ENCODE measurements at places on chromosomes 6 and 20.

GRCh38 chr6:140459209-140459608 lies 1084.8 kb upstream of the CITED2 start:
- no peak for DNase-seq

DNA sequence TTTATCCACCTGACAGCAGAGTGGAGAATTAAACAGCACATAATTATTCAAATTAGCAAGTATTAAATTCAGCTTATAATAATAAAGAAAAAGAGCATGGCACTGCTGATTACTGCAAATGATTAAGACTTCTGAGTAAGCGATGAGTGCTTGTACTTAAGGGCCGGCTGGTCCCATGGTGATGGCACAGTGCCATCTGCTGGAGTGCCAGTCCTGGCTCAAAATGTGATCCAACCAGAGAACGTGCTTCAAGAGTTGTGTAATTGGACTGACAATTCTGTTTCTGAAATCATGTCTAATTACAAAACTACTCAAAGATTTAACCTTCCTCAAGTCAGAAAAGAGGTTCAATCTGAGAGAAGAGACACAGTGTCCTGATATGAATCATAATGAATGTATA lies 181.6 kb upstream of the RGS17 start:
- DNase-seq: peak; percentile 45

DNA sequence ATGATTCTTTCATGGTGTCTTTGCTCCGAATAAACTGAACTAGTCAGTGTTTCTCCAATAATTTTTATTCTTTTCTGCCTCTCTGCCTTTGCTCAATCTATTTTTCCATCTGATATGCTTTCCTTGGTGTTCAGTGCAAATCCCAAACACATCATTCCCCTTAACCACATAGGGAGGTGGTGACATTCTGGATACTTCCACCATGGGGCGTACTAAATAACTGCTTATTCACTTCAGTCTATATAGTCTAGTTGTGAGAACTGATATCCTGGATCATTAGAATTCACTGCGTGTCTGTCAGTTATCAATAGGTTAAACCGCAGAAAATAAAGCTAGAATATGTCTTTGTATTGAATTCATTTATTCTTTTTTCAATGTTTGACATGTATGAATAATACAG lies 83.1 kb downstream of the KCNQ5 start:
- no peak for DNase-seq

DNA sequence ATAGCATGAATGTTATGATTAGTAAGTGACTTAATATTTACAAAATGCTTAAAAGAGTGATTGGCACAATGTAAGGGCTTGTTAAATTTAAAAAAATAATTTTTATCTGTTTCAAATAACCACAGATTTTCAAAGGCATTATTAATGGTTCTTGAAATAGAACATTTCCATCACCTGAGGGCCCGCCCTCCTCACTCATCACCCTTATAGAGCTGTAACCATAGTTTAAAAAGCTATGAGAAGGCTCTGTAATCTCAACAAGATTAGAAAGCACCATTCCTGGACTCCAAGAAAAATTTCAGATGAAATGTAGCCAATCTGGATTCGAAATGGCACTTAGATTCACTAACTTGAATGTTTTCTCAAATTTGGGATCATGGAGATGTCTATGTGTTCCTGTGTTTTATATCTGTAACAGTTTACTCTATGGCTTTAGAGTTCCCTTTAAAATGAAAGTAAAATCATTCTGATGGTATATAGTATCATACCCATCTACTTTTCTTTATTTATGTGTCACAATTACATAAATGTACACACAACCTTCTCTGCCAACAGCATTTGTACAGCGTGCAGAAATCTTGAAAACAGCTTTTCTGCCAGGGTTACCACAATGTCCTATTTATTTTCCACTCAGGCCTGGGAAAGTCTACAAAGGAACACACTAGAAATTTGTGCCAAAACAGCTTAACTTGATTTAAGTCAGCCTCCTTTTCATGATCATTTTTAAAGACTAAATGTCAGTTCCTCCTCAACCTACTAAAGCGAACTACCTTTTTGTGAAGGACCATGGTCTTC lies 207.7 kb downstream of the TBX18 start:
- DNase-seq: no peak

DNA sequence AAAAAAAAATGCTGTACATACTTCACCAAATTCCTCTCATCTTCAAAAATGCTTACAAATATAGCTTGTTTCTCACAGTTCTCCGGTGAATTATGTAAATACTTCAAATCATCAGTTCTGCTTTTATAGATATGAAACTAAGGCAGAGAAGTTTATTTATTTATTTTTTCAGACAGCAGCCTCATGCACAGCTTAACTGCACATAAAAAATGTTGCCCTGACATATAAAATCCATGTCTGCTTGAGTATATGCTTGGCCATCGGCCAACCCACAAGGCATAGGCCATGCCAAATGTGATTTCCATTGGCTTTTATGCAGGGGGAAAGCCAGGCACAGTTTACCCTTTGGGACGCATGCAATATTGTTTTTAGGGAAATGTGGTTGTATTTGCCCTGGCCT lies 57.3 kb upstream of the PHACTR2 start:
- peak; percentile 16 for DNase-seq

DNA sequence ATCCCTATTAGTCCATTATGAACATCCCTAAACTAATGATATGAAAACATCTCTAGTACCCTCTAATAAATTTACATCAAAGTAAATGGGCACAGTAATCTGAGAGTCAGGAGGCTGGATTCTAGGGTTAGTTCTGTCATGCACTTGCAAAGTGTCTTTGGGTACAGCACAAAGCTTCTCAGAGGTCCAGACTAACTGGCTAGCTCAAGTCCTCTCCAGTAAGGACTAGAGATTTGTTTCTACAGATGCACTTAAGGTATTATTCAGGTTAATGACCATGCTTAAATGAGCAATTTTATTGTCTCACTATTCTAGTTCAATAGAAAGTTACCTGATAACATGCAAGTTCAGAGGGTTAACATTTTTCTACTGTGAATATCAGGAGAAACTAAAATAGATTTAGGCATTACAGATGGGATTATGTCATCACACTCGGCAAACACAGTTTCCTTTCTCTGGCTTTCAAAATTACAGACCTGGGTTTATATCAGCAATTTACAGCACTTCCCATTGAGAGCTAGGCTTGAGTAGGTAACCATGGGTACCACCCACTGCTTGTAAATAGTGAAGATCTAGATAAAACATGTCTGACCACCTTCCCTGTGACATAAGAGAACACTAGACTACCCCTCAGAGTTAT lies 402.9 kb upstream of the RUNX2 start:
- no peak for DNase-seq

- no peak for DNase-seq
These were observed 40.3 kb upstream of the IL20RA start for GRCh38 chr6:137084865-137085617.

DNA sequence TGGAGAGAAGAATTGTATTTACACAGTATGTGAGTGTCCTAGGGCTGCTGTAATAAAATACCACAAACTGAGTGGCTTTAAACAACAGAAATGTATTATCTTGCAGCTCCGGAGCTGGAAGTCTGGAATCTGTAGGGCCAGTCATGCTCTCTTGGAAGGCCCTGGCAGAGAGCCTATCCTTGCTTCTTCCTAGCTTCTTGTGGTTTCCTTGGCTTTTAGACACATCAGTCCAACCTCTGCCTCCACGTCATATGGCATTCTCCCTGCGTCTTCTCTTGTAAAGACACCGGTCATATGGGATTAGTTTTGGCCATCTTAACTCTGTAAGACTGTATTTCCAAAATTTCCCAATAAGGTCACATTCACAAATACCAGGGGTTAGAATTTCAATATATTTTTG lies 10.8 kb downstream of the FNDC1 start:
- no peak for DNase-seq

DNA sequence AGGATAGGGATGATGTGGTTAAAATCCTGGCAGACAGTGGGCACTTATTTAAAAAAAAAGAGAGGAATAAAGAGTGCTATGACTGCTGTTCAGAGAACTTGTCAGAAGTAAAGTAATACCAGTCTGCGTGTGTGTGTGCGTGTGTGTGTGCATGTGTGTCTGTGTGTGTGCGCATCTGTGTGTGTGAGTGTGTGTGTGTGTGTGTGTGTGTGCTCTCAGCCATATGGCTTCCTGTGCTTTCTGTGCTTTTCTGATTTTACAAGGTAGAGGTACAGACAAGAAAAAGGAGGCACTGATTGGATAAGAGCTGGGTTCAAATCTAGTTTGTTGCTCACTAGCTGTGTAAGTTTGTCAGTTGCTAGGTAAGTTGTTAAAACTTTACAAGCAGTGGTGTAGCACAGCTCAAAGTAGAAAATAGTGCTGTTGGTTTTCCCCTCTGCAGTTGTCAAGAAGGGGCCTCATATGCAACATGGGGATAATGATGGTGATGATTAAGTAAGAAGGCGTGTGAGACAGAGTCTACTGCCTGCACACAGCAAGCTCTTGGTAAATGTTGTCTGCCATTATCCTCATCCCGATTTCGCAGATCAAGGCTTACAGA lies 155.3 kb upstream of the ZNF217 start:
- DNase-seq: no peak

- no peak for DNase-seq
These were observed 110.3 kb downstream of the TOX2 start for GRCh38 chr20:44024820-44025580.

- no peak for DNase-seq
These were observed 7.1 kb downstream of the RPS6KA2 start for GRCh38 chr6:166619912-166620311.

DNA sequence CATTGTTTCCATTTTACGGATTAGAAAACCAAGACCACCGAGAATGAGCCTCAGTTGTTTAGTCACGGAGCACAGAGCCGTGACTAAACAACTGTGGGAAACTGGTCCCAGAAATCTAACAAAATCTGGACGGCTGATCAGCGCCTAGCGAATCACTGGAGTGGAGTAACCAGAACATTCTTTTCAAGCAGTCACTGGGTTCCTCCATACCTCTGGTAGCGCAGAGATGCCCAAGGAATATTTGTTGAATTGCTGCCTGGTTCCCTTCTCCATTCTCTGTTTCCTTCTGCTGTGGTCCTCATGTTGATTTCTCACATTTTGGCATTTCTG lies 62.0 kb downstream of the GPX5 start:
- DNase-seq: no peak

GRCh38 chr6:82617648-82618047 lies 254.0 kb downstream of the TPBG start:
- DNase-seq: no peak

DNA sequence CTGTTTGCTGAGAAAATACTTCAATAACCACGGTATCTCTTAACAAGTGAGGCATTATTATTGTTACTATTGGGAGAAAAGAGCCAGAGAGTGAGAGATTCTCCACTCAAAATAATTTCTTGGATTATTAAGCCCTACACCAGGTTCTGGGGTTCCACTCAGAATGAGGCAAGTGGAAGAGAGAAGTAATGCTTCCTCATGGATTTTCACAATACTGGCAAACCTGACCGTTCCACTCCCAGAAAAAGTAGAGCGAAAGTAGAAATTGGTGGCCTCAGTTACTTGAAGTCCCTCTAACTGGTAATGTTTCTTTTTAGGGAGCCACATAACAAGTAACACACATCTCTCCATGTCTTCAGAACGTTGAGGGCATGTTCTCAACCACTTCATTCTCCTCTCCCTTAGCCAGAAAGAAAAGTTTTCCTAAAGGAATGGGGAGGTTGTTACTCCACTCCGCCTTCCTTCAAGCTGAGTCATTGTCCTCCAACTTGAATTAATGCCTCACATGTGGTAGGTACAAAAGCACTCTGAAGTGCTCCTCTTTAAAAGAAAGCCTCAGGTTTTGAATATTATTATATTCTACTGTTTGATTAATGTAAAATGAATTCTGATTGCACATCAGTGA lies 1.9 kb downstream of the BAG2 start:
- DNase-seq: no peak

DNA sequence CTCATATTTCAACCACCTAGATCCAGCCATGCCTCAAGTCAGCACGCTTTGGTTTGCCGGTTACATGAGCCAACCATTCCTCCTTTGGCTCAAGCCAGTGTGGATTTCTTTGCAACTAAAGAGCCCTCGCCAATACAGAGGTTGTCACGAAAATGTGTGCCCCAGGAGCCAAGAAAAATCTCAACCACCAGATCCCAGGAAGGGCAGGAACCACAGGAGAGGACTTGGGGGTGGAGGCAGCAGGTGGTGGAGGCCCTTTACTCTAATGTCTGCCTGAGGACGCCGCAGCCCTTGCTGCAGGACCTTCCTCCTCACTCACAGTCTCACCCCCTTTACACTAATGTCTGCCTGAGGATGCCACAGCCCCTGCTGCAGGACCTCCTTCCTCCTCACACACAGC lies 144.8 kb upstream of the PHACTR3 start:
- DNase-seq: no peak

DNA sequence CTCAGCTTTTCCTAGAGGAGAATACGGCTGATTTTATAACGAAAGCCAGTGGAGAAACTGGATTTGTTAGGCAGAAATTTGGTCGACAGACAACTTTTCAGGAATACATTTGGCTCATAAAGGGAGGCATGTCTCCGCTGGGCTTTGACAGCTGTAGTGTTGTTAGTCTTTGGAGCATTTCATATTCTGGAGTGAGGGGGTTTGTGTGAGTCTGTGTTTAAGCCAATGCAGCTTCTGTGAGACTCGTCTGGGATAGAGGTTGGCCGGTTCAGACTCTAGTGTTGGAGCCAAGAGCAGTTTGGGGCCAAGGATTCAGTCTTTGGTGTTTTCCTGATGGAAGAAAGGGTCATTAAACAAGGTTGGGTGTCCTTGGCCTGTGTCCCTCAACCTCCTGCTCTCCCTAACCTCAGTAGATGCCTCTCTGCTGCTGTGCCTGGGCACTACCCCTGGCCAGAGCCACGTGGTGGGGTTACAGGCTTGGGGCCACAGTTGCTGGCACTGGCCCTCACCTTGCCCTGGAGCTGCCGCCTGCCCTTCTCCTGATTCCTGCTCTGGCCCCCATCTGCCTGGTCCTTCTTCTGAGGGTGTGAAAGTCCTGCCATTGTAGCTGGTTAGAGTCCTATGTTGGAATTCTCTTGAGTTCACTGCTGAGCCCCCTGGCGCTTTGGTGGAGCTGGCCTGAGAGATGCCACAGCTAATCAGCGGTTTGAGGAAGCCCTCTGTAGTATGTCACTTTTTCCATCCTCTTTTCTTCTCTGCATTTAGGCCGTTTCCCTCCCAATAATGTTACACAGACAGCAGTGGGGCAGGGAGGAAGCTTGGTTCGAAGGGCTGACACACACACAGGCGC lies 6.9 kb downstream of the PTK7 start:
- DNase-seq: no peak

GRCh38 chr6:166987930-166988329 lies 11.3 kb upstream of the CEP43 start:
- no peak for DNase-seq

- no peak for DNase-seq
These were observed 28.7 kb downstream of the FKBP1A start for GRCh38 chr20:1364106-1364505.
